A172 (cell line): ENCODE measurements at places on chromosomes 4 and X.
A peak's percentile ranks its signal among the peaks of the same experiment; 100 is the strongest.

DNA sequence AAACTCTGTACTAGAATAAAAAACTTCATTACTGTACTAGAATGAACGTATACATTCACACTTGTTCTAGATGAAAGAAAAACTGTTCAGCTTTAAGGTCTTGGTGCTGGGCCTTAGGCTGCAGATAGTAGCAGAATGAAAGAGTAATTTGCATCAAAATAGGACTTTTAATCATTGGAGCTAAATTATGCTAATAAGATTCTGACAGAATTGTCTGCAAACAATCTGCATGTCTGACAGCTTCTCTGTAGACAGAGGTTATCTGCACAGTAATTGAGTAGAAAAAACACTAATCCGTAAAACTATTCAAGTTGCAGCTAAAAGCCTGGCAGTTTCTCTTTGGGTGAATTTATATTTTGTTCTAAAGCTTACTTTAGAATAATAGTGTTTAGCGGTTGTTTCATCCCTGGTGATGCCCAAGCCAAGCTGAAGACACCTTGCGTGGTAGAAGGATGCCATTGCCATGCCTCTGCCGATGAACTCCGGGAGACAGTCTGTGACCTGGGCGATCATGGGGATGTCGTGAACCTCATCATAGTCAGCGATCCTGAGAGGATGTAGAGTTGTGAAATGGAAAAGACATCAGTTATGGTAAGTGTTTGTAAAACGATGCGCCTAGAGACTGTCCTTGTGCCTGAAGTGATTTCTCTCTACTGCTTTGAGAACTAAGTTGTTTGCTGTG, 25.3 kb downstream of the LRP2BP start:
- no peak for DNase-seq

GRCh38 chrX:153687121-153688039, at the start of gene SLC6A8:
TSS of gene SLC6A8 (plus strand) at chrX:153687926. CDS start at chrX:153688575, 649 bp downstream.
- DNase-seq = peak; percentile 43

GRCh38 chr4:128830906-128831503, 21.5 kb downstream of the JADE1 start:
- DNase-seq = no peak

DNA sequence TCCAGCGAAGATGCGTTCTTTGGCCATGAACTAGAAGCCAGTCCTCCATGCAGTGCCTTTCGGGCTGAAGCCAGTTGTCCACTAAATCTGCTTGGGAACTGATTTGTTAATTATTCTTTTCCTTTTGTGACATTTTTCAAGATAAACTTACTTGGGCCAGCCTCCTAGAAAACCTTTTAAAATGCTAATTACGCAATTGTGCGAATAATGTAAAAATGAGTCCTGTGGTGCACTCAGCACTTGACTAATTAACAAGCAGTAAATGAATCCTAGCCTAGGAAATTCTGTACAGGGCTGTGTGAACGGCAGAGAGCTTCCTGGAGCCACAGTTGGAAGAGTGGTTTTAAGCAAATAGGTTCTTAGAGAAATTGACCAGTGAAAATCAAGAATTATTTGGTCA, 149.9 kb upstream of the SCML1 start:
- DNase-seq = no peak

DNA sequence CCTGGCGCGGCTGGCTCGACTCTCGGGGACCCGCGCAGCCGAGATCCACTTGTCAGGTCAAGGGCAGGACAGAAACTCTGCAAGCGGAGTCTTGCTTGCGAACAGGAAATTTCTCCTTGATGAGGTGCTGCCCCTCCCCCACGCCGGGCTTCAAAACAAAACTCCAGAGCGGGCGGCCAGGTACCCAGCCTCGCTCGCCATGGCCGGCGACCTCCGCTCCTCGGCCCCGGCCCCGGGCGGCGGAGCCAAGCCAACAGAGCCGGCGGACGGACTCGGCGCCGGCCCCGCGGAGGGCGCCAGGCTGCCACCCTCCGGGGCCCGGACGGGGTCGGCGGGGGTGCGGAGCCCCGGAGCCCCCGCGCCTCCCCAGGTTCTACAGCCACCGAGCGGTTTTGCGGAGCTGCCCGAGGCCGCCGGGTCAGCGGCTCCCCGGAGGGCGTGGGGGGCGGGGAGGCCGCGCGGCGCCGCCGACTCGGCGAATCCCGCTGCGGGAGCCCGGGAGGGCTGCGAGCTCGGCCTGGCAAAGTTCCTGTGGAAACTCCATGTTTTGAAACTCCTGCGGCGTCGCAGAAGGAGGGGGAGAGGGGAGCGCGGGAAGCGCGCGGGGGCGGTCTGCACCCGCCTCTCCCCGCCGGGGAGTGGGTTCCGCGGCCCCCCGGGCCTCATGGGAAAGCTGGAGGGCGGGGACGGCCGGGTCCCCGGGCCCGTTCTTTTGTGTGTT, 11.7 kb upstream of the BCOR start:
- no peak for DNase-seq

- no peak for DNase-seq
Measured at GRCh38 chr4:137226221-137226620, 306.1 kb downstream of the PCDH18 start.

- no peak for DNase-seq
Measured at GRCh38 chrX:10223276-10223675, 66.5 kb downstream of the CLCN4 start.

GRCh38 chr4:95949136-95949765, 109.4 kb downstream of the PDHA2 start:
- DNase-seq = peak; percentile 19

DNA sequence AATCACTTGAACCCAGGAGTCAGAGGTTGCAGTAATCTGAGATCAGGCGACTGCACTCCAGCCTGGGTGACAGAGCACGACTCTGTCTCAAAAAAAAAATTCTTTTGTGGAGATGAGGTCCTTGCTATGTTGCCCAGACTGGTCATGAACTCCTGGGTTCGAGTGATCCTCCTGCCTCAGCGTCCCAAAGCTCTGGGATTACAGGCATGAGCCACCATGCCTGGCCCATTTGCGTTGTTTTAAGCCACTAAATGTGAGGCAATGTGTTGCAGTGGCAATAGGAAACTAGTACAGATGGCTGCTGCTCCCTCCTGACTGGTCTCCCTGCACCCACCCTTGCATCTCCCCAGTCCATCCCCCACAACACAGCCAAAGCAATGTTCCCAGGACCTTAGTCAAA, 40.0 kb upstream of the APLN start:
- DNase-seq = no peak

- DNase-seq = peak; percentile 92
Measured at GRCh38 chr4:74659576-74660411, 134.5 kb downstream of the BTC start.

DNA sequence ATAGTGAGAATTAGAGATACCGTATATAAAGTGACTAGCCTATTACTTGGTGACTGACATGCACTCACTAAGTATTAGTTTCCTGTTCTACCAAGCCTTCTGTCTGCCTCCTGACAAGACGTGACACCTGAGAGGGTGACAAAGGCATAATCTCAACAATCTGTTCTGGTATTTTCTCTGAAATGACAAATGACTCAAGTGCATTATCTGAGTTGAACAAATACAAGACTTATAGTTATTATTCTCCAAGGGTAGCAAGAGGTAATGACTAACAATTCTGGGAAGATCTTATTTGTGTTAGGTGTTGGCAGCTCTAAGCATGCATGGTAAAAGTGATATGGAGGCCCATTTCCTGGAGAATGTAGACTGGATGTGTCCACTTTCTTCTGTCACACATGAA, 60.6 kb downstream of the SYTL5 start:
- no peak for DNase-seq

GRCh38 chrX:55326985-55327384, 62.3 kb upstream of the PAGE3 start:
- no peak for DNase-seq
